ENCODE measurements at places on chromosomes 11 and 22.

GRCh38 chr11:15800111-15800800 is 556.1 kb downstream of the SOX6 start:
- peak; percentile 35 for DNase-seq

DNA sequence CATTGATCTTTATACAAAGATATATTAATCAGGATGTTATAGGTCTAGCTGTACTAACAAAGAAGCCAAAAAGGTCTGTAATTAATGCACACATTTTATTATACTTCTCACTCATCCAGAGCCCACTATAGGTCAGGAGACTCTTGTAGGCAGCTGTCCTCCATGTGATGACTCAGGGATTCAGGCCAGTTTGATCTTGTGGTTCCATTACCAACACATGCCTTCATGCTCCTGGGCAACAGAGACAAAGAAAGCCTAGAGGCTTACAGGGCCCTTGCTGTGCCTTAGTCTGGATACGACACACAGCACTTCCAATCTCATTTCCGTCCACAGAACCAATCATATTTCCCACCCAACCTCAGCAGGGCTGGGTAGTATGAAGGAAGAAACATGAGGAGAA is 150.3 kb upstream of the NCAM1 start:
- no peak for DNase-seq

DNA sequence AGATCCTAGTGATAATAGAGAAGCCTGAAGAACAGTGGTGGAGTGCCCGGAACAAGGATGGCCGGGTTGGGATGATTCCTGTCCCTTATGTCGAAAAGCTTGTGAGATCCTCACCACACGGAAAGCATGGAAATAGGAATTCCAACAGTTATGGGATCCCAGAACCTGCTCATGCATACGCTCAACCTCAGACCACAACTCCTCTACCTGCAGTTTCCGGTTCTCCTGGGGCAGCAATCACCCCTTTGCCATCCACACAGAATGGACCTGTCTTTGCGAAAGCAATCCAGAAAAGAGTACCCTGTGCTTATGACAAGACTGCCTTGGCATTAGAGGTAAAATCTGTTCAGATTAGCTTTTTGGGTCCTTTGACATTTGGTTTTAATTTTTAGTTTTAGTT is 16.7 kb downstream of the CRKL start:
- DNase-seq = no peak

DNA sequence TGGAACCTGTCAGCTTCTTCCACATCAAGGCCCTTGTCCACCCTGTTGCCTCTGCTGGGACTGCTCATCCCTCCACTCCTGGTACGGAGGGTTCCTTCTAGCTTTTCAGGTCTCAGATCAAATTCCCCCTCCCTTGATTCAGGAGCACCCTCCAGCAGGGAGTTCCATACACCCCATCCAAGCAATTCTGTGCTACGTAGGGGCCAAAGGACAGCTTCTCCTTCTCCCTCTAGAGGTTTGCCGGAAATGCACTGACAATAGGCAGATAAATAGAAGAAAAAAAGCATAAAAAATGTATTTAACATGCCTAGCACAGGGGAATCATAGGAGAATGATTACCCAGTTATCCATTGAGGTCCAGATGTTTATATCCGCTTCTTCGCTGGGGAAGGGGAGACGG is 3.3 kb upstream of the CARD10 start:
- no peak for DNase-seq

DNA sequence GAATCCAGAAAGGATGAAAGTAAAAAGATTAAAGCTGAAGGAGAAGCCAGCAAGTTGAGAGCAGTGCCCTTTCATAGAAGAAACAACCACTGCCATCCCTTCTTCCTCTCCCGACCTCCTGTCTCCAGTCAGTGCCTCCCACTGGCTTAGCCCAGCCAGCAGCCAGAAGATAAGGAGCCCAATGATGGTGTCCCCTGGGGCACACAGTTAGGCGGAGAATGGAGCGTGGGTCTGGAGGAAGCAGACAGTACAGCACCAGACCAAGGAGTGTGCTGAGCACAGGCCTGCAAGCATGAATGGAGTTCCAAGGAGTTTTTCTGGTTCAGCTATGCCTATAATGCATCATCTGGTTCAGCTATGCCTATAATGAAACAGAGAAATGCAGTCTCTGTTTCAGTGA is 54.3 kb upstream of the TNRC6B start:
- no peak for DNase-seq

DNA sequence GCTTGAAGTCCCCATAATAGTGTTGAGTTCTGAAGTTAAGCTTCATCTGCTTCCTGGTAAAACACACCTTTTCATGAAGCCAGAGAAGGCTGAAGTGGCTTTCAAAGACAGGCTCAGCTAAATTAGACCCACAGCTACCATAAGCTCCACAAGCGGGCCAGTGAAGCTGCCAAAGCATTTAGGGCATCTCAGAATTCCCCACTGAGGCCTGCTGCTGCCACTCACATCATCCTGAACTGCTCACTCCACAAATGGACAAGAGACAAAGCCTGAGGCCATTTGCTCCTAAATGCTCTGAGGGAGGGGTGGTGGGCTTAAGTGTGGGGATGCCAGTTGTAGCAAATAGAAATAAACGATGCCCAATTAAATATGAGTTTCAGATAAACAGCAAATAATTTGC is 14.6 kb downstream of the CCDC83 start:
- no peak for DNase-seq

DNA sequence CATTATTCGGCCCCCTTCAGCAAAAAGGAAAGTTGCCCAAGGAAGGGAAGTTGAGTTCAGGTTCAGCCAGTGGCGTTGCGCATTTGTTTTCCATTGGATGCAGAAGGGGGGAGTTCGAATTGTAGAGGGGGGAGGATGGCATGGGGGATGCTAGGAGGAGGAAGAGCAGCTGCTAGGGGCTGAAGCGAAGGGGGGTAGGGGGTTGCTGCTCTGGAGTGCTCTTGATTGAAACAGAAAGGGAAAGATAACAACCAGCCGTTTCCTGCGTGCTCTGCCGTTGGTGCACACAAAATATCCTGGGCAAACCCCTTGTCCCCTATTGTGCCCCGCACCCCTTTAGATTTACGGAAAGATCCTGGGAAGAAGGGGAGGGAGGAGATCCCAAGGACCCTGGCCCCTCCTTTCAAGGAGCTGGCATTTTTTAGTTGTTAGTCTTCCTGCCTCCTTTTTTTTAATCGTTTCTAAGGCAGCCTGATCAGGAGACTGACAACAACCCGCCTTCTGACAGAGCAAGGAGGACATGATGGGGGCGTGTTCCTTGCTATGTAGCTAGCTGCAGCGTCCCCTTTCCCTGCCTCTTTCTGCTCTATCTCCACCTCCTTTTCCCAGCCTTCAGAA is 2.1 kb downstream of the KMT2A start:
- DNase-seq = peak; percentile 87

- no peak for DNase-seq
Measured at GRCh38 chr11:74388678-74389327, 9.4 kb downstream of the PGM2L1 start.

GRCh38 chr22:21766691-21767462 is 31.3 kb upstream of the YPEL1 start:
- no peak for DNase-seq

DNA sequence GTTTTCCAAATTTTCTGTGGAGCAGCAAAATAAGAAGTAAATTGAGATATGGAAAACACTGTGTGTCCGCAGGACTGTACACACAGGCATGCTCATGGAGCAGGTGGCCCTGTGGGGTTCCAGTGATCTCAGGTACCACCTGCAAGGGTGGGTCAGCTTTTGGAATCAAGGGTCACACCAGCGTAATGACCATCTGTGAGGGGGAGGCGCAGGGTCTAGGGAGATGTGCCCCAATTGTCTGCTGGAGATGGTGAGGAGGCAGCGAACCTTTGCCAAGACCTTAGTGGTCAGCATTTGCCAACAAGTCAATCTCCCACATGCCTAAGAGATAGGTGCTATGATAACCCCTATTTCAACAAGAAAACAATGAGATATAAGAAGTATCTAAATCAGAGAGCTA is 49.4 kb downstream of the SHANK2 start:
- no peak for DNase-seq

DNA sequence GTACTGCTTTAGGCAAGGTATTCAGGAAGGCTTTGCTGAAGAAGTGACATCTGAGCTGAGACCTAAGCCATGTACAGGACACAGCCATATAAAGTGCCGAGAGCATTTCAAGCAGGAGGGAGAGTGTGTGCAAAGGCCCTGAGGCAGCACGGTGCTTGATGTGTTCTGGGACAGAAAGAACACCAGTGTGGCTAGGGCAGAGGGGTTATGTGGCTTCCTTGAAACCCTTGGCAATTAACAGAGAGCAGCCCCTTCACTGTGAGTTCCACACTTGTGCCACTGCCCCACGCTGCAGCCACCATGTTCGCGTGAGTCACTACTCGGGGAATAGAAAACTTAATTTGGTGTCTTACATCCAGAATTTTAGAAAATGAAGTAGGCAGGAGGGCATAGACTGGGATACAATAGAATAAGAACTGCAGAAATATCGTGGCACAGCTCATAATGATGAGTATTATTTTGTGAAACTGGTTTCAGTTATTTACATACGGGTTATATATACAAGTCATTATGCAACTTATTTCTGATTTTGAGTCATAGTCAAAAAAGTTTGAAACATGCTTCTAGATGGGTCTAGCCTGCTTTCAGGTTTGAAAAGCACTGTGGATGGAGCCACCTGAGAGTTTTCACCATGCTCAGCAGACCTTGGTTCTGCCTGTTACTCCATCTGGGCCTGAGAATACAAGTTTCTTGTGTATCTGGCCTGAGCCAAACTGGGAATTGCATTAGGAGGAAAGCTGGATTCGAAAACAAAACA is 11.8 kb downstream of the IL10RA start:
- DNase-seq = peak; percentile 25

DNA sequence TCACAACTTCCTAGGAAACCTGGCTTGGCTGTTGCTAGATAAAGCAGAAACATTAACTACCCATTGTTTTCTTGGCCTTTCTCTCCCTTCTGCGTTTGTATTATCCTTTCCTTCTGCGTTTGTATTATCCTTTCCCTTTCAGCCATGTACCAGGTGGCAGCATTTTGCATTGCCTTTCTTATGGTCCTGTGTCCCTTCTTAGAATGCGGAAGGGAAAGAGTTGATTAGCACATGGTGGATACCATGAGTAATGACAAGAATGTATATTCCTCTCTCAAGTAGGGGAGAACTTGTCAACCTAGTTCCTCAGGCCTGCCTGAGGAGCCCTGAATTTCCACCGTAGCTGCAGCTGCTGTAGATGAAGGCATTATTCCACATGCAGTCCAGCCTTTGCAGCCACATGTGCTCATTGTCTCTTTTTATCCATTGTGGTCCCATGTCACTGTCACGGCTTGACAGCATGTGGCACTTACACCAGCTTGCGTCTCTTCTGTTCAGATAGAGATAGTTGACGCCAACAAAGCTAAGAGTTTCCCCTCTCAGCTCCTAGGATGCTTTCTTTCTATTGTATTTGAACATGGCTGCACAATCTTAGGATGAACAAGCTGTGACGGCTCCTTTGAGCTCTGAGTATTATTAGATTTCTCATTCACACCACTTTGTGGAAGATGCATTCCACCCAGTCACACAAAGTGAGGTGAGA is 44.8 kb downstream of the SLN start:
- no peak for DNase-seq

DNA sequence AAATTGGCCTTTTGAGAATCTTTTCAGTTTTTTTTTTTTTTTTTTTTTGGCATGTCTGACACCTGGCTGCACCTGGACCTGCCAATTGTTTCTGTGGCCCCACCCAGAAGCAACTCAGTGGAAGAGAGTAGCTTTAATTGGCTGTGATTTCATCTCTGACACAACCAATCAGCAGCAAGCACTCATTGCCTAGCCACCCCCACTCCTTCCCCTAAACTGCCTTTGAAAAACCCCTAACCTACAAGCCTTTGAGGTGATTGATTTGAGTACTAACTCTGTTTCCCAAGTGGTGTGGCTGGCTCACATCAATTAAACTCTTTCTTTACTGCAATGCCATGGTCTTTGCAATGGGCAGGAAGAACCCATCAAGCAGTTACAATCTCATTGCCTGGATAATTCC is 98.2 kb upstream of the CHORDC1 start:
- DNase-seq = no peak

GRCh38 chr11:45917286-45917622 is 423 bp downstream of the PEX16 start:
- no peak for DNase-seq

DNA sequence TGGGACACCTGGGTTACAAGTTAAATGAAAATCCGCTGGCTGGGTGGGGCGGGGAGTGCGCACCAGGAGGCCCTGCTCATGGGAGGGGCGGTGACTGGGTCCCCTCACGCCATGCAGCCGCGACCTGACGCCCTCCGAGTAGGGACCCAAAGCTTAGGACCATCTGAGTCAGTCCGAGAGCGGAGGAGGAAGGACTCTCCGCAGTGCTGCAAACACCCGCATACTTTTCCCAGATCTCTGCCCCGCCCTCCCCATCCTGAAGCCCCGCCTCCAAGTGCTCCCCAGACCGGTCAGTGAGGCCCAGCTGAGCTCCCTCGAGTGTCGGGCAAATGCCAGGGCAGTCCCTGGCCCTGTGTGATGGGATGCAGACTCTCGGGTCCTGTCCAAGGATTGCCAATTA is 6.6 kb upstream of the FLI1 start:
- peak; percentile 90 for DNase-seq

DNA sequence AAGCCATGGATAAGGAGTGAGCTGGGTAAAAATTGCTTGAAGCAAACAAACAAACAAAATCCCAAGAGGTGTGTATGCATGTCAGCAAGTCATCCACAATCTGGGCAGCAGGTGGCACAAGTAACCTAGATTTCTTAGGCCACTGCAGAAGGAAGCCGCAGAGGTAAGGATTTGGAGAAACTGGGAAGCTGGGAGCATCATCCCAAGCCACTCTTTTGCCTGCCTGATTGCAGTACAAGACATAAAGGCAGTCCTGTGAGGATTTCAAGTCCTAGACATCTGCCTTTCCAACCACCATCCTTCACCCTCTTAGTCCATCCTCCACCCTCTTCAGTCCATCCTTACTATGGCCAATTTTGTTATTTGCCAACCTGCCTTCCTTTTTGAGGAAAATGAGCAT is 67.2 kb upstream of the BMAL1 start:
- DNase-seq = peak; percentile 66

GRCh38 chr11:90476442-90477007 is 253.7 kb upstream of the CHORDC1 start:
- DNase-seq = peak; percentile 15

GRCh38 chr11:75816561-75817239 is 1.7 kb downstream of the UVRAG start:
- no peak for DNase-seq

- DNase-seq = peak; percentile 73
Measured at GRCh38 chr11:126284829-126285228, 1.9 kb downstream of the TIRAP start.

DNA sequence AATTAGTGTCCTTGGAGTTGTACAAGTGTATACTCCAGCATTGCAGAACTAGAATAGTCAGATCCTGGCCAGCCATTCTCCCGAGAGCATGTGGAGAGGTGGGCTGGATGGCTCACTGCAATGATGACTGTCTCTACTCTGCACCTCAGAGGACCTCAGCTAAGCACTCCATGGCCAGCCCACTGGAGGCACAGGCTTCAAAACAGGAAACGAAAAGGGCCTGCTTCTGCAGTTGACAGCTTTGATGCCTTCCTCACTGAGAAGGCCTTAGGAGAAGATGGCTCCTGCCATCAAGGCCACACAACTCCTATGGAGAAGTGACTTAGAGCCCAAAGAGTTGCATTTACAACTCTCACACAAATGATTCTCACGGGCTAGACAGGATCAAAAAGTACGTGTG is 9.1 kb downstream of the POLD4 start:
- no peak for DNase-seq
